ENCODE measurements at places on chromosomes 11 and 22. TPM values are rescaled to one million over a fixed set of nuclear protein-coding genes. Genes with fewer than 3 reads are reported as not detected.
A peak's percentile ranks its signal among the peaks of the same experiment; 100 is the strongest.

Gene IGLL1
- total RNA-seq: not detected

Gene MMP8
- 0.42 TPM for total RNA-seq

Gene MMP13
- total RNA-seq: not detected

Gene VSIG2
- 3.8 TPM for total RNA-seq

GRCh38 chr11:11966826-11967668, 41.4 kb downstream of the DKK3 start:
- DNase-seq: peak; percentile 84

DNA sequence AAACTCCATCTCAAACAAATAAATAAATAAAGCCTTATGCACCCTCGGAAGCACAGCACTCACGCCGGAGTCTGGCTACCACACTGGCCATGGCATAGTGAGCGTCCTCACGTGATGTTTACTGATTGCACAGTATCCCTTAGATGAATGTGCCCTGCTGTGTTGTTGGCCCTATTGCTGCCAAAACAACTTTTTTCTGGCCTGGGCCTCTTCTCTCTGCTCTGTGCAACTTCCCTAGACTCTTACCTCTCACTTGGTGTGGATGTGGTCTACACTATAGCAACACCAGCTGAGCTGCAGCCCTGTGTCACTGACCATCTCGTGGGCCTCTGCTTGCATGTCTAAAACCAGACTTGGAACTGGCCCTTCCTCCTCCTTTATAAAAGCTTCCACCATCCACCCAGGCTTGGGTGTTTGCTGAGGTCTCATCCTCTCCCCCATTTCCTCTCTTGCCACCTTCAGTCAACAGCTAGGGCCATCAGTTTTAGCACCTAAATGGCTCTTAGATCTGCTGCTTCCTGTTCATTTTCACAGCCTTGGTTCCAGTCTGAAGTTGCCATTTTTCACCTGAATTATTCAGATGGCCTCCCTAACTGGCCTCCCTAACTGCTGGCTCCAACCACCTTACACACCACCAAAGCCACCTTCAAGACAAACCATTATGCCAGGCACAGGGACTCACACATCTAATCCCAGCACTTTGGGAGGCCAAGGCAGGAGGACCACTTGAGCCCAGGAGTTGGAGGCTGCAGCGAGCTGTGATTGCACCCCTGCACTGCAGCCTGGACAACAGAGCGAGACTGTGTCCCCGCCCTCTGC, 9.2 kb downstream of the ZNF74 start:
- no peak for DNase-seq

DNA sequence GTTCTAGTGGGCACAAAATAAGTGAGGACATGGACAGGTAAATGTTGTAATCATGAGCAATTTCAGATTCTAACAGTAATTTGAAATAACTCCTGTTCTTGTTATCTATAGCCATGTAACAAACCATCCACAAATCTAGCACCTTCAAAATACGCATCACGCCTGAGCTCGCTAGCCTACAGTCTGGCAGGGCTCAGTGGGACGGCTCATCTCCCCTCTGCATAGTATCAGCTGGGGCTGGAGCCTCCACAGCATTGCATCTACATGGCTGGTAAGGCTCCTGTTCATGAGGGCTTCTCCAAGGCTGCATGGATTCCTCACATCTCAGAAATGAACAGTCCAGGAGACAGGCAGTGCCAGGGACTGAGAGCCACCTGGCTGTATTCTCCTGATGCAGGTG, 112.6 kb downstream of the KCNQ1 start:
- DNase-seq: no peak

- DNase-seq: peak; percentile 36
Measured at GRCh38 chr11:65131417-65131776, 2.9 kb downstream of the SYVN1 start.

DNA sequence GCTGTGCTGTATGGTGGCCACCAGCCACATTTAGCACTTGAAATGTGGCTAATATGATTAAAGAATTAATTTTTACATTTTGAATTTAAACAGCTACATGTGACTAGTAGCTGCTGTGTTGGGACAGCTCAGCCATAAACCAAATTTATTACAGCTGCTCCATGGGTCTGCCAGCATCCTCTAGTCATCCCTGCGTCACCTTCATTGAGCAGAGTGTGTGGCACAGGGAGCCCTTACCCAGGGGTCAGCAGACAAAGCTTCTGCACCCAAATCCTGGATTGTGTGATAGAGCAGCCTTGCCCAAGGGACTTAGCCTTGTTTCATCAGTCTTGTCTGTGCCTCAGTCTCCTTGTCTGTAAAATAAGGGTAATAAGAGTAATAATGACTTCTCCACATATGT, 19.4 kb upstream of the ACCSL start:
- DNase-seq: no peak

DNA sequence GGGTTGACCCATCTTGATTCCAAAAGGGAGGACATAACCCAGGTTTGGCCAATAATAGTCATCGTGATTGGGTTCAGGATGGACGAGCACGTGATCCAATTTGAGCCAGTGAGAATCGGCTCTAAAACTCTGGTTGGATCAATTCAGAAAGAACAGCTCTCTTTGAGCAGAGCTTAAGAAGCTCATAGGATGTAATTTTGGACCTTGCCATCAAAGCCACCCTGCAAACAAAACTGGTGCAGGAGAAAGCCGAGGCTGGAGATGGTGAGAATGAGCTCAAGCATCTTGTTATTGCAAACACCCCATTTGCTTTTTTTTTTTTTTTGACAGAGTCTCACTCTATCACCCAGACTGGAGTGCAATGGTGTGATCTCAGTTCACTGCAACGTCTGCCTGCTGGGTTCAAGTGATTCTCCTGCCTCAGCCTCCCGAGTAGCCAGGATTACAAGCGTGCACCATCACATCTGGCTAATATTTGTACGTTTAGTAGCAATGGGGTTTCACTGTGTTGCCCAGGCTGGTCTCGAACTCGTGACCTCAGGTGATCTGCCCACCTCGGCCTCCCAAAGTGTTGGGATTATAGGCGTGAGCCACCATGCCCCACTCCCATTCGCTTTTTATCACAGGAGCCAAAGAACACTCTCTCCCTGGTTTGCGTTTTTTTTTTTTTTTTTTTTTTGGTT, 13.8 kb upstream of the MIAT start:
- DNase-seq: no peak

DNA sequence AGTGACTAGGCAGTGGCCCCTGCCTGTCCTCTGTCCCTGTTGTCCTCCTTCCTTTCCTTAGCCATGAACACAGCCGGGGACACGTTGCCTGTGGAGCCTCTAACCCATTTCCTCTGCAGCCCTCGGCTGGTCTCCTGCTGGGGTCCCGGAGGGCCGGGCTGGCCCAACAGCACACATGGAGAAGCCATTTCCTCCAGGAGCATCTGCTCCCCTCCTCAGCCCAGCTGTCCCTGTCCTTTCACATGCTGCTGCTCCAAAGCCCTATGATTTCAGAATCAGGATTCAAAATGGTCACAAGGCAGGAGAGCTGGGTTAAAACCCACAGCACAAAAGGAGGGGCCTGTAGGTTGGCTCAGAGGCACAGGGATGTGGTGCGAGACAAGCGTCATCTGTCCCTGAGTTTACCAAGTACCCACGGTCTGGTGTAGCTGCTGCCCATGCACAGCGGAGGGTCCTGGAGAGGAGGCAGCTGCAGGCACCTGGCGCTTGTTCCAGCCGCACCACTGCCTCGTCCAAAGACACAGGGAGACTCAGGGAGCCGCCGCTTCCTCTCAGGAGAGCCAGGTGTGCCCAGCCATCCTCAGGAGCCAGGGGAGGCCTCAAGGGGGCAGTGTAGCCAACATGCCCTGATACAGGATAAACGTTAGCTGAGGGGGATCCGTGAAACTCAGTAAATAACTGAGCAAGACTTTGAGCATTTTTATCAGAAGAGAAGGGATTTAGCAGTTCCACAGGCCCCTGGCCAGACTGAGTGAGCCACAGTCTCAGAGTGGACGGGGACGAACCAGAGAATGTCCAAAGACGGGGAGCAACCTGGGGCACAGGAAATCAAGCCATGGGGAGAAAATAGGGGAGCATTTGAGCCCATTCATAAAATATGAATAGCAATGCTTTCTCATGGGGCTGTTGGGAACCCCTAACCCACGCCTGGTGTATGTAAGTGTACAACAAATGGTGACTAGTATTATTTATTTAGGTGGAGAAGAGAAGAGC, 3.9 kb upstream of the VSIG10L2 start:
- peak; percentile 55 for DNase-seq
